BE2C (cell line): ENCODE measurements at places on chromosomes 16 and 17.

GRCh38 chr16:31428279-31428597, at the start of gene COX6A2:
TSS of gene COX6A2 (minus strand) at chr16:31428360. CDS start at chr16:31428325, 35 bp downstream.
- DNase-seq: no peak

DNA sequence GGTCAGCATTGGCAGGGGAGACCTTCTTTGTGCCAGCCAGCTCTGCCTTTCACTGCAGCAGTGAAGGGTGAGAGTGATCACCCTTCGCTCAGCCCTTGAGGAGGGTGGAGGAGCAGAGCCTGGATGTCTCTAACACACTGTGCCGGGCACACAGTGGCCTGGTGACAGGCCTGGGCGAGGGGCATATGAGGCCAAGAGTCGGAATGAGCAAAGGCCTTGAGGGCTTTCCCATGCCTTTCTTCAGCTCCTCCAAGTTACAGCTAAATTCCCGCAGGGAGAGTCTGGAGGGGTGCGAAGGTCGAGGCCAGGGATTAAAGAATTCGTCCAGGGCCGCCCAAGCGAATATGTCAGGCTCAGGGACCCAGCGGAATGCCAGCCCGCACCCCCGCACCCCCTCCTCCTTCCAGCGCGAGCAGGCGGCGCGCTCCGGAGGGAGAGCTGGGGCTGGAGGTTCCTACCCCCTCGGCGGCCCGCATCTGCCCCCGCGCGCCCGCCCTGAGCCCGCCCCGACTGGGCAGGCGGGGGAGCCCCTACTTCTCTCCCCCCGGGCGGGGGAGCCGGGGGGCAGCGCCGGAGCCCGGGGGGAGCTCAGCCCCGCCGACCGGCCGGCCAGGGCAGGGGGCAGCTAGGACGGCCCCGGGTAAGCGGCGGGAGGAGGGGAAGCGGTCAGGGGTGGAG, at the start of gene RASL10B:
TSS of gene RASL10B (plus strand) at position 401 of the 678 bp plus-strand sequence. CDS start 3,546 bp downstream, outside the sequence.
- peak; percentile 82 for DNase-seq

- DNase-seq: no peak
Observed at GRCh38 chr16:66720766-66721165, 24.2 kb upstream of the CMTM4 start.

DNA sequence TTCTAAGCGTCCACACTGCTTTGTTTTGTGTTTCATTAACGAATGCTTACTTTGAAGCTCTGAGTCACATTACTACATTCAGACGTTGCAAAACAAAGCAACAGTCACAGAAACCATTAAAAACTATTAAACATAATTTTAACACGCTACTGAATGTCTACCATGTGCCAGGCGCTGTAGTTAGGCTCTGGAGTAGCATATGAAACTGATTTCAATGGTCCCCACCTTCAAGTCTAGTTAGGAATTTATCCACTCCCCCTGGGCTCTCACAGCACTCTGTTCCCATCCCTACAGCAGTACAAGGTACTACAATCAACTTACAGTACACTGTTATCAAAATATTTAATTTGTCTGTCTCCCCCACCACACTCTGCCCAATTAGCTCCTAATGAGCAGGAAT, 631 bp downstream of the UTP6 start:
- DNase-seq: no peak

DNA sequence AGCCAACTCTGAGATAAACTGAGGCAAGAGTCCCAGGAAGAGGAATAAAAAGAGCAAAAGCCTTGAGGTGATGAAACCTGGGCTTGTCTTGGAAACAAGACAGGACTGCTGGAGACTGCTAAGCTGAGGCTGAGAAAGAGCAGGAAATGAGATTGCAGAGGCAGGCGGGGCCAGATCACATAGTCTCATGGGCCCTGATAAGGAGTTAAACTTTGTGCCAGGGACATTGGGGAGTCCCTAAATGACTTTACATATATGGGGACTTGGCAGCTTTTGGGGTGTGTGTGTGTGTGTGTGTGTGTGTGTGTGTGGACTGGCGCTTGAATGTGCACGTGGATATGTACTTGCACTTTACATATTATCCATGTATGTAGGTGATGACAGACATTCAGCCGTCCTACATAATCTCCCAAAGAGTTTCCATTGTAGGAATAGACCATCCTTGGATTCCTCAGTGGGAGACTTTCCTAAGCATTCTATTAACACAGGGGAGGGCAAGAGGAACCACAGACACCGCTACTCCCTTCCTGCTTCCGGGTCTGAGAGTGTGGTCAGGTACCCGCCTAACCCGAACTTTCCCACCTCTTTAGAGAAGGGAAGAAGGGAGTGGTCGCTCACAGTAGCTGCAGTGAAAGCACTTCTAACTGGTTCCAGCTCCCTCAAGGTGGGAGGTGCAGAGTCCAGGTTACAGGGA, 123.1 kb downstream of the LYRM1 start:
- DNase-seq: no peak

DNA sequence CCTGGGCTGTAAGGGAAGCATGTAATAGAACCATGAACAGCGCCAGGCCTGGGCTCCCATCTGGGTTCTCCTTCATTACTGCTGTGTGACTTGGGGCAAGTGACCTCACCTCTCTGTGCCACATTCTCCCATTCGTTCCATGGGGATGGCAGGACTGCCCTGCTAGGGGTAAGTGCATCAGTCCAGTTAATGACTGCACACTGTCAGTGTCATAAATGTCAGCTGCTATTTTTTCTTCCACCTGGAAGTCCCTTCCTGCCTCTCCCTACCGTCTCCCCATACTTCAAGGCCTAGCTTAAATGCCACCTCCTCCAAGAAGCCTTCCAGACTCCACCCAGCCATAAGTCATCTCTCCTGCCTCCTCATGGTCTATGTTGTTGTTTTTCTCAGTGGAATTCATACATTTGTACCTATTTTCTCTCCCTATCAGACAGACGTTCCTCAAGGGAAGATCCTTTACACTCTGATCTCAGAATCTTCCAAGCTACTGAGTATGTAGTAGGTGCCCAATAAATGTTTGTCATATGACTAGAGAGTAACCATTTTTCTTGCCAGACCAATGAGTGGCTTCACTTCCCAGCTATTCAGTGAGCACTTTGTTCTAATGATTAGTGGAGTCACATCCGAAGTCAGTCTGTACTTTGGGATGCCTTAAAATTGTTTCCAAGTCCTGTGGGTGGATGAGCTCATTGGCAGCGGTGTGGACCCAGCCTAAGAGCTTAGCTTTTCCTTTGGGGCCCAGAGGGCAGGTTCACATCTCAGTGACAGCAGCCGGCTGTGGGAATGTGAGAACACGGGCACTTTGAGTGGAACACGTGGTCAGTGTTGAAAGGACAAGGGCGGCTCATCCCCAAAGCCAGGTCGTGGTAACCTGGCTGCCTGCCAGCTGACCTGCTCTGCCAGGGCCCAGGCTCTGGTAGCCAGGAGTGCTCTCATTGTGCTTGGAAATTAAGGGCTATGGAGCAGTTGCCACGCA, 147.5 kb upstream of the GSE1 start:
- DNase-seq: peak; percentile 69

- no peak for DNase-seq
Observed at GRCh38 chr17:75041656-75042280, 5.0 kb downstream of the ATP5PD start.

DNA sequence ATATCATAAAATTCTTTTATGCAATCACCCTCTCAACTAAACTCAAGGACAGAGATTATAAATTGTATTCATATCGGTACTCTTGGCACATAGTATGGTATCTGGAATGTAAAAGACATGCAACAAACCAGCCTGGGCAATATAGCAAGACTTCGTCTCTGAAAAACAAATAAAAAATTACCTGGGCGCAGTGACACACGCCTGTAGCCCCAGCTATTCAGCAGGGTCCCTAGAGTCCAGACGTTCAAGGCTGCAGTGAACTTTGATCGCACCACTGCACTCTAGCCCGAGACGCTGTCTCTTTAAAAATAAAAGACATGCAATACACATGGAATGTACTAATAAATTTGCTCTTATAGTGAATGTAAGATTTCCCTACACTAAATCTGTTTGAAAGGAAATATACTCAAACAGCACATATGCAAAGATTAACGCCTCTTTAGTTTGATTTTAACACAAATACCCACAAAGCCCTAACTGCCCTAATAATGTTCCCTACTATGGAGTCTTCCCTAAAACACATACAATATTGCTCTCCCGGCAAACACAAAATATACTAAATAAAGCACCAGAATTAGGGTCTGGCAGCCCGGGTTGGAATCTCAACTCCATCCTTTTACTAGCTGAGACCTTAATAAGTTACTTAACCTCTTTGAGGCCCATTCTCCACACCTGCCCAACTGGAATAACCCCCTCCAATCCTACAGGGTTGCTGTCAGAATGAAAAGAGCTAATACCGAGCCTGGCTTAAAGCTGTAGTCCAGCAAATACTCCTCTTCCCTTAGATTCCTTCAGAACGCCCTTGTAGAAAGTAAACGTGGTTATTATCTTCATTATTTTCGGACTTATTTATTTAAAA, 1.2 kb downstream of the ABCA5 start:
- DNase-seq: no peak

GRCh38 chr17:6558276-6558675, 1.9 kb upstream of the PITPNM3 start:
- no peak for DNase-seq

DNA sequence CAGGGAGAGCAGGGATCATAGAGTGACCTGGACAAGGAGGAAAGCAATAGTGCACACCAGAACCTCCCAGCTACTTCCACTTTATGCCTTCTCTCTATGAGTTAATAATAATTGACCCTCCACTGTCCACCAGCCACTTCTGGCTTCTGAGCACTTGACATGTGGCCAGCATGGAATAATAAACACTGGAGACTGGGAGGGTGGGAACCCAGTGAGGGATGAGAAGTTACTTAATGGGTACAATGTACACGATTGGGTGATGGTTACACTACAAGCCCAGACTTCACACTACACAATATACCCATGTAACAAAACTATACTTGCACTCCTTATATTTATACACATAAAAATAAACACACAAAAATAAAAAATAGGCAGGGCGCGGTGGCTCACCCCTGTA, 11.4 kb downstream of the CDC42EP4 start:
- no peak for DNase-seq

GRCh38 chr16:17574256-17574655, 103.5 kb upstream of the XYLT1 start:
- DNase-seq: no peak

- no peak for DNase-seq
Observed at GRCh38 chr17:56320443-56320842, 167.2 kb downstream of the ANKFN1 start.

DNA sequence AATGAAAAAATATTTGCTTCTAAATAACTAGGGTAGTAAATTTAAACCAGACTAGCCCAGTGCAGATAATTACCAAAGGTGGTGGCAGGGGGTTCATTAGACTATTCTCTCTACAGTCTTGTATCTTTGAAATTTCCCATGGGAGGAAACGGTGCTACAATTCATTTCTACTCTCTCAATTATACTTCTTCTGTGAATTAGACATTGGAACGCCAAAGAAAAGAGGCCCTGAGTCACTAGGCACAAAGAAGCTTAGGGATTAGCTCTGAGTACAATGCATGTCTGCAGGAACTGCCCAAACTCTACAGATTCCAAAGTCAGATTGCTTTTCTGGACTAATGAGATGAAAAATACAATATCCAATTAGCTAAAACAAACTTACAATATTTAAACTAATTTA, 30.7 kb upstream of the ARL6IP1 start:
- DNase-seq: no peak

GRCh38 chr16:2371421-2371820, 30.9 kb upstream of the ABCA3 start:
- DNase-seq: no peak

- DNase-seq: no peak
Observed at GRCh38 chr16:53087101-53087500, 32.3 kb downstream of the CHD9 start.

DNA sequence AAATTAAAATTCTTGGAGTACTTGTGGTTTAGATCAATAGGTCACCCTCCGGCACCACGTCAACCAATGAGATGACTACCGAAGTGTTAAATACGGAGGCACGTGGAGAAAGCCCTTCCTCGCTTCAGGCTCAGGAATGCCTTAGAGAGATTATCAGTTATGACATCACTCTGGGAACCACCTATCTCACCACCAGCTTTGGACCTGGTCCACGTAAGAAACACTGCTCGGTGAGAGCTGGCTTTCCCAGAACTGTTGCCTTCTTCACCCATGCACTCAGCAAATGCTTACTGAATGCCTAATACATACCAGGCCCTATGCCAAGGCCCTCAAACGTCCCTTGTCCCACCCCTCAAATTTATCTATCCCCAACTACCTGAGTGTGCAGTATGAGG, 71.3 kb downstream of the SMG6 start:
- no peak for DNase-seq

DNA sequence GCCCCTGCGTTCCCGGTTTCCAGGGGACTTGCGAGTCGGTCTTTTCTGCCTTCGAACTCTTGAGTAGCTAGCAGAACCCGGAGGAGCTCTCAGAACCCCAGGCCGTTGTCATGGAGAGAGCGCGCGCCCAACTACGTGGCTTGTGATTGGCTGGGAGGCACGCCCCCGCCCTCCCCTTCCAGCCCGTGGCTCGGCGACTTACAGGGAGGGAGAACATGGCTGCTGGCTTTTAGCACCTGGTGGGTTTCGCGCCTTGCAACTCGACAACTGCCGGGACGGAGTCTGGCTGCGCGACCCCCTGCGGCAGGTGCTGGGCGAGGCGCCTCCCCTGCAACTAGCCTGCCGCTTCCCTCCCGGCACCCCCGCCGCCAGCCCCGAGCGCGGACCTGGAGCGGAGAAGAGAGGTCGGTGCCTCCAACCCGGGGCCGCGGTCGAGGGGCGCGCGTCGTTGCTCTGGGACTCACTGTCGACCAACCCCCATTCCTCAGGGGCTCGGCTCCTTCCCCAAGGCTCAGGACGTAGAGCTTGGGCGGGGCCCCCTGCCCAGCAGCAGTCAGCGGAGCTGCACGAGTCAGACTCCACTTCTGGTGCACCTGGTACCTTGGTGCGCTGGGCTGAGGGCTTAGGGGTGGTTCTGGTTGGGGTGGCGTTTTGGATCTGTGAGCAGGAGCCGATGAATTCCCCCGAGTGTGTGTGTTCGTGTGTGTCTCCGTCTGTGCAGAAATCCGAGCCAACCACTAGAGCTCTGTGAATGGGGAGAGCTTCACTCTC, 9.0 kb upstream of the ZFP90 start:
- DNase-seq: peak; percentile 87

GRCh38 chr16:52312716-52313115, 234.2 kb downstream of the TOX3 start:
- no peak for DNase-seq

GRCh38 chr16:81713796-81714195, 65.3 kb upstream of the PLCG2 start:
- no peak for DNase-seq

- no peak for DNase-seq
Observed at GRCh38 chr16:73233846-73234424, 186.0 kb upstream of the ZFHX3 start.

- DNase-seq: no peak
Observed at GRCh38 chr17:73489333-73489732, 154.9 kb downstream of the SDK2 start.

GRCh38 chr16:1035066-1035415, 37.5 kb upstream of the SSTR5 start:
- DNase-seq: no peak

DNA sequence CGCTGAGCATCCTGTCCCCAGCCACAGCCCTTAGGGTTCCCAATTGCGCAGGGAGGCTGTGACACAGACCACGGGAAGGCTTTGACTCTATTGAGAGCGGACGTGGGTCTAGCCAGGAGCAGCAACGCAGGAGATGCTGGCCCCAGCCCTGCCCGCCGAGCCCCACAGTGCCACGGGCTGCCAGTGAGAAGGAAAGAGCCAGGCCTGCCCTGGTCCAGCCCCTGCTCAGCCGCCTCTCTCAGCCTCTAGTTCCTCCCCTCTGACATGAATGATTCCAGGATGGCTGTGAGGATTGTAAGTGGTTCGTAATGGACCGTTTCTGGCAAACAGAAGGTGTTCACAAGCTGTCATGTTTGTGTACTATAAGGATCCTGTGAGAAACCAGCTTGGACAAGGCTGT, 2.5 kb downstream of the BHLHA9 start:
- DNase-seq: no peak

GRCh38 chr17:42266918-42267766, 9.0 kb downstream of the STAT5B start:
- DNase-seq: no peak
